Stimulated activated CD4-positive, alpha-beta T cell treated with anti-CD3 and anti-CD28 coated beads, Interleukin-12 subunit alpha, Interleukin-12 subunit beta, amount 100 ng/mL, for 48 hours (primary cell): ENCODE measurements at places on chromosomes 12 and 14.
A peak's percentile ranks its signal among the peaks of the same experiment; 100 is the strongest.

DNA sequence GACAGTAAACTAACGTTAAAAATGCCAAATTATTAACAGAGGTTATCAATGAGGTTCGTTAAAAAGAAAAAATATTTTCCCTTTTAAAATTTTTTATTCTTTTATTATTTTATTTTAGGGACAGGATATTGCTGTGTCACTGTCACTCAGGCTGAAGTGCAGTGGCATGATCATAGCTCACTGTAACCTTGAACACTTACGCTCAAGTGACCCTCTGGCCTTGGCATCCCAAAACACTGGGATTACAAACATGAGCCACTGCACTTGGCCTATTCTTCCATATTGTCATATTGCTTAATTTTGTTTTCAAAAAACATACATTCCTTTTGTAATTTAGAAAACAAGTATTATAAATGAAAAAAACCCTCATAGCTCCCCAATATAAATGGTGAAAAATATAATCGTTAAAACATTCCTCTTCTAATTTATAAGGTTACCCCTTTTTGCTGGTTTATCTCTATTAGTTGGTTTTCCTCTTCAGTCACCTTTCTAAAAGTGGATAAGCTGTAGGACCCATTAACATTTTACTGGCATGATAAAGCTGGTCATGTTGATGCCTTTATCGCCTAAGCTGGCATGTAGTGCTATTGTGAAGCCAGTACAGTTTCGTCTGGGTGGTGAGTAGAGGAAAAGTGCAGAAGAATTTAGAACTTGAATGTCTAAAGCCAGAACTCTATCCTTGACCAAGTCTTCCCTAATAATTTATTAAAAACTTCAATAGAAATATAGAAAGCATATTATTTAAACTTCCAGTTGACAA, 27.6 kb downstream of the PDE3A start:
- DNase-seq = no peak

- DNase-seq = no peak
Observed at GRCh38 chr14:50121486-50121885, 5.1 kb upstream of the VCPKMT start.

GRCh38 chr12:2673966-2674810, 120.6 kb upstream of the FKBP4 start:
- DNase-seq = no peak

GRCh38 chr12:62435303-62436163, 31.1 kb upstream of the MON2 start:
- peak; percentile 9 for DNase-seq

DNA sequence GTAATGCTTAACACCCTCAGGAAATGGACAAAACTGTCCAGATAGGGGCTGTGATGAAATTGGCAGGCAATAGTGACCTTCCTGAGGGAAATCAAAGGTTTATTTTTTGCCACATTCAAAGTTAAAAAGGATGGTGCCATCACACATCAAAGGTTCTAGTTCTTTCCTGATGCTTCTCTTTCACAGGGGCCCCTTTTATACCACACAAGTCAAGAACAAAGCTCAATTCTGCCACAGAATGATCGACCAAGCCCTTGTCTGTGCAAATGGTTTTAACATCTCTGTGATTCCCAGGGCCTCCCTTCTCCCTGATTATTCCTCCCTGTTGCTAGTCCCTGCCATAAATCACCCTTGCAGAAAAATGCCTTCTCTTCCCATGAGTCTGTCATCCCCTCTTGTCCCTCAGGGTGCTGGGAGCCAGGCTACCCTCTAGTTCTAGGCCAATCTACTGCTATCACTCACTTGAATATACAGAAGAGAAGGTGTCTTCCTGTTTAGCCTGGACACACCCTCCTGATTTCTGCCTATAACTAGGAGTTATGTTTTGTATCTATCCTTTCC, 22.7 kb downstream of the SMCO2 start:
- no peak for DNase-seq

DNA sequence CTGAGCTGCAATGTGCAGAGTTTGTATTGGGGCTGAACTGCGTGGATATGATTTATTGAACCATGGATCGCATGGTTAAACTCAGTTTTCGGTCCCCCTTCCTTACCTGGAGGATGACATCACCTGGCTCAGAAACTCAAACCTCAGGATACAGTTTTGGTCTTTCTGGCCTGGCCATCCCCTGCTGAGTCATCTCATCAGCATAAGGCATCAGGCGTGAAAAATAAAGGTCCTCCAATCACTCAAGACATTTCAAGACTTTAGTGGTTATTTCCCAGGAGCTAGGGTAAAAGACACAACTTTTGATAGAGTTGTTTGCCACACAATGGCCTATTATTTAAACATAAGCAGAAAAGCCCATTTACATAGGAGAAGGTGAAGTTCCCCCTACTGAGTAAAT, 631.1 kb upstream of the TMEM132C start:
- no peak for DNase-seq

DNA sequence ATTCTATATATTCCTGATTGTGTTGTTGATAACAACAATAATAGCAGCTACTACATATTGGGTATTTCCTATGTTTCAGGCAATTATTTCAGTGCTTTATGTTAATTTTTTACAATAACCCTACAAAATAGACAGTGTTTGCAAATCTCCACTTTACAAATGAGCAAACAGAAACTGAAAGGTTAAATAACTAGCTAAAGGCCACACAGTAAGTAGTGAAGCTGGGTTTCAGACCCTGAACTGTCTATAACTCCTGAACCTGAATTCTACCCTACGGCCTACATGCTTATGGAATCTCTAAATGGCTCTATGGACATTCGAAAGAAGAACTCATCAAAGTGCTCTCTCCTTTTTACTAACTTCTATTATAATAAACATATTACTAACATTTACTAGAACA, 19.7 kb upstream of the NUDT4 start:
- no peak for DNase-seq

DNA sequence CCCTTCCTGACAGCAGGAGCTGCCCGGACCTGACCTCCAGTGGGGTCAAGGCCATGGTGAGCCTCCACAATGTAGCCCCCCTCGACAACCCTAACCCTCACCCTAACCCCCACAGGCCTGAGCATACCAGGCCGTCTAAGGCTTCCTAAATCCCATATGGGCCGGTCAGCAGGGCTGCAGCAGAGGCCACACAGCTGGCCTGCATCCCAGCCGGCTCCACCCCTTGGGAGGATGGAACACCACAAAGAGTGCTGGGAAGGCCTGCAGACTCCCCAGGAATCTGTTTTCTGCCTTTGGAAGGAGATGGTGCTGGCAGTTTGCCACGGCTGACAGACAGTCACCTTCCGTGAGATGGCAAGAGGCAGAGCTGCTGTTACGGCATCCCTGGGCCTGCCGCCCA, 2.8 kb downstream of the TMEM179 start:
- DNase-seq = no peak

GRCh38 chr12:1107669-1108068, 116.6 kb downstream of the ERC1 start:
- DNase-seq = no peak

DNA sequence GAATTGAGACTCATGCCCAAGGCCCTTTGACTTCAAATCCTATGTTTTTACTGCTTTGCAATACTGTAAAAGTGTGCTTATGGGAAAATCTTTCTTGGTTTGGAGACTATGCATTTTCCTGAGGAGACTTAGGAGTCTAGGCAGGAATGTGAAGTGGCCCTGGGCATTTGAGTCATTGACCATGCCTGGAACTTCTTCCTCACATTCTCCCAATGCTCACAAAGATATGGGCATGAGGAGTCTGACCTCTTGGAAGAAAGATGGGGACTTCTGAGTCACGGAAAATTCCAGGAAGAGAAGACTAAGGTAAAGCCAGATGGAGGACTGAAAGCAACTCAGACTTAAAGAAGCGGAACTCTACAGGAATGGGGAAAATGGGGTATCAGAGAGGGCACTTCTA, 38.2 kb upstream of the ZNF641 start:
- no peak for DNase-seq

DNA sequence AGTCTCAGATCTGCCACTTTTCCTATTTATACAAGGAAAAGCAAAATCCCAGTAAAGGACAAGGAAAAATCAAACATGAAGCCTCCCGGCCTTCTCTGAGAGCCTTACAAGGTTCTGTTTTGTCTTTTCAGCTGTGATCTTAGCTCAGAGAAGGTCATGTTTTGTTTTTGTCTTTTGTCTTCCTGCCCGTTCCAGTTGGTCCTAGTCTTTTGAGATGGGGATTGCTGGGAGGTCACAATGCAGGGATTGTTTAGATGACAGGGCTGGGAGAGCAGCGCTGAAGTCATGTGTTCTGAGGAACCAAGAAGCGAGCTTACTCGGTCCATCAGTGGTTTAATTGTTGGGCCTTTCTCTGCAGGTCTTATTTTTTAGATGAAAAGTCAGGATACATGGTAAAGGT, 6.0 kb downstream of the PLEKHH1 start:
- DNase-seq = no peak

- no peak for DNase-seq
Observed at GRCh38 chr14:20792556-20792955, 10.1 kb downstream of the RNASE1 start.

GRCh38 chr14:92481386-92481785, 32.2 kb upstream of the RIN3 start:
- no peak for DNase-seq

DNA sequence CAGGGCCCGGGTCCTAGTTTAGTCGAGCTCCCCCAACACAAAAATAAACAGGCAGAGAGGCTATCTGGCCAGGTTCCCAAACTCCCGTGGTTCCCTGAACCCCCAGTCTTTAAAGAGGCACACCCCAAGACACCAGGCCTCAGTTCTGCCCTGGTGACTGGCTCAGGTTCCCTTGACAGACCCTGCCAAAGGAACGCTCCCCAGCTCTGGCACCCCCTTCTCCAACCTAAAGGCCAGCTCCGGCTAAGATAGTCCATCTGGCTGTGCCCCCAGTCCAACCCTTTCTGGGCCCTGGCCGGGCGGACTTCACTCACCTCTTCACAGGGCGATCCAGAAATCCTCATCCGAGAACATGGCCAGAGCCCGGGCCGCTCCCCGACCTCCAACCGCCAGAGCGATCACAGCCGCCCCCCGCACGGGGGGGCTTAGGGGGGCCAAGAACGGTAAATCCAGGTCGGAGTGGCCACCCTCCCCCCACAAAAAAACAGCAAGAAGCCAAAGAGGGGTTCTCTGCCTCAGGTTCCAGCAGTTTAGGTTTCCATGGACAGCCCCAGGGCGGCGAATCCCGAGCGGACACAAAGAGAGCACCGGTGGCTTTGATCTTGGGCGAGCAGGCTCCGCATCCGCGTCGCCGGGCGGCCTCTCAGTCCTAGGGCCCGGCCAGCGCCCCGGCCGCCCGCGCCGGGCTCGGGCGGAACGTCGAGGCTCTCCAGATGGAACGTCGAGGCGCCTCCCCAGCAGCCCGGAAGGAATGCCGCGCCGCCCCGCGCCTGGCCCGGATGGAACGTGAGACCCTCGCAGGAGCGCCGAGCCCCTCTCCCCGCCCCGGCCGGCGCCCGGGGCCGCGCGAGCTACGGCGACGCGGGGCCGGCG, 1.1 kb downstream of the KMT2D start:
- no peak for DNase-seq

GRCh38 chr14:99072433-99072832, 199.6 kb downstream of the BCL11B start:
- DNase-seq = no peak

DNA sequence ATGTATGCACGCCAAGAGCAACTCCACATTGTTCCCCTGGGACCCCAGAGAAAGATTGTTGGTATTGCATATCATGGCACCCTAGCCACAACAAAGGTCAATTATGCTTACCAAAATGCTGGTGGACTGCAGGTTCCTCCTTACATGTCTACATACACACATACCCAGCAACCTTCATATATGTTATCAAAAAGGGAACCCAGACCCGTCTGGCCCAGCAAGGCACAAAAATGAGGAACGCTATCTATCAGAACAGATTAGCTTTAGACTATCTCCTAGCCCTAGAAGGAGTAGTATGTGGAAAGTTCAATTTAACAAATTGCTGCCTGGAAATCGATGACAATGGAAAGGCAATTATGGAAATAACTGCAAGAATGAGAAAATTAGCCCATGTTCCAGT, 61.5 kb downstream of the DHRS2 start:
- no peak for DNase-seq
